ENCODE measurements at places on chromosomes 1 and 21. TPM values are rescaled to one million over a fixed set of nuclear protein-coding genes. Genes with fewer than 3 reads are reported as not detected.

The AIRE gene
- total RNA-seq, result 0.23 TPM

The FMO2 gene
- total RNA-seq, result not detected

The RUNX3 gene
- total RNA-seq, result 0.13 TPM

The LGR6 gene
- 3.1 TPM for total RNA-seq

The HSPA13 gene
- 42.0 TPM for total RNA-seq

The HTR1D gene
- 0.18 TPM for total RNA-seq

The CYP4A11 gene
- total RNA-seq, result not detected

The HES5 gene
- total RNA-seq, result not detected

The HES4 gene
- total RNA-seq, result 87.7 TPM

The FCAMR gene
- not detected for total RNA-seq

The WNT3A gene
- not detected for total RNA-seq

The NUP210L gene
- 0.04 TPM for total RNA-seq

The GNAT2 gene
- not detected for total RNA-seq
